Cardiac fibroblast (primary cell): ENCODE measurements at places on chromosomes 3 and 15.

- DNase-seq, result peak; percentile 90
Measured at GRCh38 chr15:92907896-92908712, 8.0 kb downstream of the CHD2 start.

GRCh38 chr15:101427606-101428487 lies 61.7 kb downstream of the PCSK6 start:
- no peak for DNase-seq

- peak; percentile 59 for DNase-seq
Measured at GRCh38 chr3:52086976-52087663, 30.7 kb upstream of the DUSP7 start.

- DNase-seq, result no peak
Measured at GRCh38 chr3:143203142-143203541, 83.6 kb downstream of the CHST2 start.

DNA sequence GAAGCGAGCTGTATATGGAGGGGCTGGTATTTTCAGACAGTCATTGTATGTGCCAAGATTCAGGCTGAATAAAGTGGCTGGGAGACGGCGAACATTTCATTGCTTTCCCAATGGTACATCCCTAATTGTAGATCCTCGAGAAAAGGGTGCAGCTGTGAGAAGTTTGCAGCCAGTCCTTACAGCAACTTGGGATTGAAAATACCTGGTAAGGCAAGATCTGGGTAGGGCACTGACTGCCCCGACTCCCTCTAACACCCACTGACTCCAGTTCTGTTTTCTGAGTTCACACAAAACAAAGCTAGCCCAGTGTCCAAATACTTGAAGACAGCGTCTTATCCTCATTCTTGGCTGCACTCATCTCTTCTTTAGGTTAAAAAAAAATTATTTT lies 63.7 kb downstream of the EDEM1 start:
- DNase-seq, result no peak

- DNase-seq, result peak; percentile 47
Measured at GRCh38 chr3:139758654-139759291, 81.0 kb upstream of the NMNAT3 start.

- no peak for DNase-seq
Measured at GRCh38 chr3:141955175-141955574, 78.7 kb downstream of the ATP1B3 start.

DNA sequence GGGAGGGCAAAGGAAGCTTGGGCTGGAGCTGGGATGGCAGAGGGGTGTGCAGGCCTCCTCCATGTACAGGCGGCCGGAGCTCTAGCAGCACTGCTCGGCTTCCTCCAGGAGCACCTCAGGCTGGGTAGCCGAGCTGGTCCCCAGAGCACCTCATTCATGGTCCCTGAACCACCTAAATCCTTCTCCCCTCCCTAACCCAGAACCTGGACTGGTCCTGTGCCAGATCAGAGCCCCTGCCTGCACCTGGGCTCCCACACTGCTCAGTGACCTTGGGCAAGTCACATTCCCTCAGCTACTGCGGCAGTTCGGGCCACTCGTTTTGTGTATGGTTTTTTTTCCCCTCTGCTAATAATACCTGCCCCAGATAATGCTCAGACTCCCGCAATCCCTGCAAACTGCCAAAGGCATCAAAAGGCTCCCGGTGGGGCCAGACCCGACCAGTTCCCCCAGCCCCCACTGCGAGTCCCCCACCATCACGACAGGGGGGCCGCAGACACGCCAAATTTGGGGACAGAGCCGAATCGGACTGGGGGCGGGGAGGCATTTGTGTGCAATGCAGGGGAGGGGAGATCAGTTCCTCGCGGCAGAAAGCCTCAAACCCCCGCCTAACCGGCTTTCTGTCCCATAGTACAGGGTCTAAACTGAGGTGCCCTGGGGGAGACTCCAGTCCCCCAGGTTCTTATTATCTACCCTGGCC lies 1.3 kb downstream of the SEMA7A start:
- no peak for DNase-seq

- no peak for DNase-seq
Measured at GRCh38 chr3:132654190-132654589, 5.4 kb downstream of the ACAD11 start.

- no peak for DNase-seq
Measured at GRCh38 chr3:13950042-13950441, 70.2 kb upstream of the WNT7A start.

- no peak for DNase-seq
Measured at GRCh38 chr3:9101286-9101685, 138.0 kb upstream of the RAD18 start.

DNA sequence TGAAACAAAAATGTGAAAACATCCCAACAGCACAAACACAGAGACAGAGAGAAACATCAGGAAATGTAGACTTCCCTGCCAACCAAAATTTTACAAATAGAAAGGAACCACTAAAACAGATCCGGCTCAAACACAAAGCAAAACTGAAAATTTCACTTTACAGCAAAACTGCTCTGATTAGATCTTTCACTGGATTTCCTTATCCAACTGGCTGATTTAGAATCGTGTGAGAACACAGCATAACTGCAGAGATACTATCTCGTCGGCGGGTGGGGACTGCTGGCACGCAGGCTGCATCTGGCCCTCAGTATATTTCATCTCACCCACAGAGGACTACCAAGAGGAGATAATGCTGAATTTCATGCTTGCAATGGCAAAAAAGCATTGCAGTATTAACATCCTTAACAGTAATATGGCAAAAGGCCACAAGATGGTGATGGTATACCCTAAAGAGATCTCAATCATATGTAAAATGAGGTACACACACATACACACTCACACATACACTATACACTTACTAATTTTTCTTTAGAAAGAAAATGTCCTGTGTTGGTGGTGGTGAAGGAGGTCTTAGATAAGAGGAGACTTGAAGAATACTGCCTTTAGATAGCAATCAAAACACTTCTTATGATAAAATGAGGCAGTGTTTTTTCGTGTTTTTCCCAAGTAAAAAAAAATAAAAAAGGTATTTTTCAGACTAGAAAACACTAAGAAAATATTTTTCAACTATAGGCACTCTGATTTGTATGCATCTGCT lies 10.6 kb upstream of the LEO1 start:
- peak; percentile 92 for DNase-seq

DNA sequence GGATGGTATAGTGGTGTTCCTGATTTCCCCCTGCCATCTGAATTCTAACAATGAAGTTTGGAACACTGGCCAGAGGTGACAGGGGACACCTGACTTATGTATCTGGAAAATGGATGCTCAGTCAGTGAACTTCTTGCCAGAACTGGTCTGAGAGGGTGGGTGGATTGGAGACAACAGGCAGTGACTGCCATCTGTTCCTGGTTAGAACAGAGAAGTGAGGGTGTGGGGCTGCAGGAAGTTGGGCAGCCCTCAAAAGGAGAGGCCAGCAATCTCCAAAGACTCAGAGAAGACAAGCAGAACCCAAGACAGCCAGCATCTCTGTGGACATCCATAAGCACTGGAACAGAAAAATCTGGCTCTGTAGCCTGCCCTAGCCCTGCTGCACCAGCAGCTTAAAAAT lies 50.5 kb downstream of the ANP32A start:
- no peak for DNase-seq
